Hypothalamus (tissue), 51 donors: ENCODE measurements at places on chromosomes 3 and 15.

GRCh38 chr15:101526442-101526841 lies 36.9 kb upstream of the PCSK6 start:
- DNase-seq: no peak

DNA sequence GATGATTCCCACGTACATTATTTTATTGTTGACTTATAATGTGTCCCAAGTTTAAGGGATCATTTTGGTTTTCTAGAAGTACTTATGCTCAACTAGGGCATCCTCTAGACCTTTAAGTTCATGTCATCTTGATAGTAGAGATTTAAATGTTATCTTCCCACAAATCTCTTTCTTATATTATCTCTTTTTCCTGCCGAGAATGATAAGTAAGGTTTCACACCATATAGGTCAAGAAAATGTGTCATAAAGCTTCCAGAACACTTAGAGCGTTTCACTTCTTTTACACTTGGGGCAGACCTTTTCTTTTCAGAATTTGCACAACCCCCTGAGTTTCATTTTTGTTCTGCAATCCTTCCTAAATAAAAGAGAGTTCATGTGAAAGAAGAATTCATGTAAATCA lies 142.0 kb upstream of the CBLB start:
- no peak for DNase-seq

DNA sequence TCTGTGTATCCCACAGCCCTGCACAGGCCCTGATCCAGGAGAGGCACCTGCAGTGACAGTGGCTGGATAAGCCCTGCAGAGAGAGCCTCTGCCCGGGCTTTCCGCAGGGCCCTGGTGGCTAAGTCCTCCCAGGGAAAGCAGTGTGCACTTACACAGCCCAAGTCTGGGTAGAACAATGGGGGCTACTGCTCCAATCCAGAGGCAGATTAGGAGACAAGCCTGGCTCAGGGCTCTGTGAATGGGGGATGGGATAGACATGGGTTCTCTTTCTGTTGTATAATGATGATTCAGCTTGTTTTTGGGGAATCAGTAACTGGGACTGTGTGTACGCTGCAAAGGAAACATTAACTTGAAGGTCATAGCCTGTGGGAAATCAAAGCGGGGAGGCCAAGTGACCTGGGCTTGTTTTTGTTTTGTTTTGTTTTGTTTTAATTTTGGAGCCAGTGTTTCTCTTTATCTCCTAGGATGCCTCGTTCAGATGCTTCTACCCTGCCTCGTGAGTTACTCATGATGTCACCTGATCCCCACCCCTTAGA lies 4.1 kb upstream of the ALDH1L1 start:
- no peak for DNase-seq

- no peak for DNase-seq
Observed at GRCh38 chr15:47685141-47685870, 32.0 kb upstream of the SEMA6D start.

DNA sequence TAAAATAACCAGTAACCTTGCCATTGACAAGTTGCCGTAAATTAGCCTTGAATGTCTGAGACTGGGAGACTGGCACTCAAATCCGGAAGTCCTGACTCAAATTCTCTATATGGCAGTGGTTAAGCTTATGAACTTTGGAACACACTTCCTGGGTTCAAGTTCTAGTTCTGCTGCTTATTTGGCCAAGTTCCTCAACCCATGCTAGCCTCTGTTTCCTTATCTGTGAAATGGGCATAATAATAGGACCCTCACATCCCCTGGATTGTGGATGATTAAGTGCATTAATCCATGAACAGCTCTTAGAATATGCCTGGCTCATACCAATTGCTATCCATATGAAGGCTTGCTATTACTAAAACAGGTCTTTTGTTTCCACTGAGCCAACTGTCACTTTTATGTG lies 311.5 kb downstream of the EDEM1 start:
- no peak for DNase-seq

GRCh38 chr15:50249704-50250103 lies 15.8 kb downstream of the HDC start:
- no peak for DNase-seq

DNA sequence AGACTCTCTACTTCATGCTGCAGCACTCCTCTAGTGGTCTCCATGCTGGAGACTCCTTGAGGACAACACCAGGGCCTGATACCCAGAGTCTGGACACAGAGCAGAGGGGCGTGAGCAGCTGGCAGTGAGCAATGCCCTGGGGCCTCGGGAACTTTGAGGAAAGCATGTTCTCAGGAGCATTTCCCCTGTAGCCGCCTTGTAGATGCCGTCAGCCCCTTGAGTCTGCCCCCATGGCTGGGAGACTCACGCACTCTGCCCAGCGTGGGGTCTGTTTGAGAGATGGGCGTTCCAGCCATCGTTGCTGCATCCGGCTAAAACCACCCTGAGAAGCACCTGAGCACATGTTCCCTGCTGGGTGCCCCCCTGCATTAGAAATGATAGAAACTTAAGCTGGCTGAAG lies 56.8 kb downstream of the PLXNA1 start:
- no peak for DNase-seq

DNA sequence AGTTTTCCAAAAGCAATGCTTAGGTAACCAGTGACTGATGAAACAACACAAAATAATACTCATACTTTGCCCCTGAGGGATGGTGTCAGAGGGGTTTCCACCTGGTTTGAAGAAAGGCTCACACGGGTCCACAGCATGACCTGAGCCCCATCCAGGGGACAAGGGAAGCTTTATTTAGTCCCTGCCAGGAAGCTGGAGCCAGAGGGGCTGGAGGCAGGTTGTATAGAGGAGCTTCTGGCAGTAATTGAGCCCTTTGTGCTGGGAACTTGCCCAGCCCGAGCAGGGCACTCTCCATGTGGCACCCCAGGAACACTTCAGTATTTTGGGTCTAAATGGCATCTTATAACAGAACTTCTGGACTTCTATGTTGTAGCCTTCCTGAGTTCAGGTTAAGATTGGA lies 39.2 kb upstream of the EPHB1 start:
- DNase-seq: no peak

DNA sequence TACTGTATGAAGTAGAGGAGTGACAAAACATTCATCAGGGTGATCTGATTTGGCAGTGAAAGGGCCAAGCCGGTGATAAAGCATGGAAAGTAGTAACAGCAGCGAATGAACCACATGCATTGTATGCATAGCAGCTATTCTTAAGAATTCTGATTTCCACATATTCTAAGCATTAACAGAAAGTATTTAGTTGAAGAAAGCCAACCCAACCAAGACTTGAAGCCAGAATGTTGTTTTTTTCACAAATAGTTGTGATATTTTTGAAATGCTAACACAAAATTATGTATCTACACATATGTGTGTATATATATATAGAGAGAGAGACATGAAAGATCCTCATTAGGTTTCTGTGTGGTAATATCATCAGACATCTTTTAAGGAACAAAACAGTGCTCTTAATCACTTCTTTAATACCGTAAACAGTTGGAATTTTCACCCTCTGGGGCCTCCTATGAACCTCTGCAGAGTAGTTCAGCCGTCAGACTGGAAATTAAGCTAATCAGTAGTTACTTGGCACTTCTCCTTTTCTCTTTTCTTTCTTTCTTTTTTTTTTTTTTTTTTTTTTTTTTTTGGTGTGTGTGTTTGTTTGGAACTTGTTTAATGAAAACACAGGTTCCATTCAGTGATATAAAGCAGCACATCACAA lies 139.6 kb downstream of the CMSS1 start:
- DNase-seq: no peak

DNA sequence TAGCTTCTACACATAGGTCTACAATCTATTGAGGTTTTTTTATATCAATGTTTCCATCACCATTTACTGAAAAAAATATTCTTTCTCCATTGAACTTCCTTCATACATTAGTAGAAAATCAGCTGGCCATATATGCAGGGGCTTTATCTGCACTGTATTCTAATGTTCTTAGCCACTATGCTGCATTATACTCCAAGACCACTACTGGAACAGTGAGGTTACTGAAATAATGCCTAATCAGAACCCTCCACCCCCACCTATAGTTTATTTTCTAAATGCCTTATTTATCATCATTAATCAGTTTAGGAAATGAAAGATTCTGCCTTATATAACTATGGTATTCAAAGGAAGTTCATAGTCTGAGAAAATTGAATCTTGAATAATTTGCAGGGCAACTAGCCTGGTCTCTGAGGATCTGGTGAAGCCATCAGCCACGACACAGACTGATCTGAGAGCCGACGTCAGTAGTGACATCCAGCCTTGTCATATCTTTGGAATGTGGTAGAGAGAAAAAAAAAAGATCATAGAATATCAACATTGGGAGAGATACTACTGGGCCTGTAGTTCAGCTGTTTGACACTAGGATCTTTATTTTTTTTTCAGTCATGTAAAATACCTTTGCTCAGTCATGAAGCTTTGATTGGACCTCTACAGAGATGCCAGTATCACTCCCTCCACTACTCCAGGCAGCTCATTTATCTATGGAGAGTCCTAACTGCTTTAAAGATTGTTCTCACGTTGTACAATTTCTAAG lies 66.6 kb downstream of the P3H2 start:
- DNase-seq: no peak

DNA sequence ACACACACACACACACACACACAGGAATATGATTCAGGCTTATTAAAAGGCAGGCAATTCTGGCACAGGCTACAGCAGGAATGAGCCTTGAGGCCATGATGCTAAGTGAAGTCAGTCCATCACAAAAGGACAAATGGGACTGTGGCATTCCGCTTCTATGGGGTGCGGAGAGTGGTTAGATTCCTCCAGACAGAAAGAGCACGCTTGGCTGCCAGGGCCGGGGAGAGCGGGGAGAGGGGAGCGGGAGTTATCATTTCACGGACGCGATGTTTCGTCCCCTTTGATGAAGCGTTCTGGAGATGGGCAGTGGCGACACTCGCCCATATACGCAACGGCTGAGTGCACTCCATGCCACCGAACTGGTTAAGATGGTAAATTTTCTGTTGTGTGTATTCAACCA lies 58.5 kb upstream of the FAM174B start:
- peak; percentile 50 for DNase-seq

DNA sequence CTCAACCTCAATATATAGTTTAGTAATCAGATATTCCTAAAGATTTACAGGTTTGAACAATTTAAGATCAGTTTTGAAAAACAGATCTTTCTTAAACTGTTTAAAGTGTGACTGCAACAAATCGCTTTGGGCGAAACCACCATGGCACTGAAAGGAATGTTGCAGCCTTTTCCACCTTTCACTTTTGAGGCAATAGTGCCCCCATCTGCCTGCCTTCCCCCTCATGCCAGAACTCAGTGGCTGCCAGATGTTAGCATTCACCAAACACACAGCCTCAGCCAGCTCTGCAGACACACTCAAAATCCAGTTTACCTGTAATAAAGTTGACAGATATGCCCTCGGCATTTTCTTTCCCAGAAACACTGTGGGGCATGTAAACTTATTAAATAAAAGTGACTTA lies 3.3 kb downstream of the LYSMD4 start:
- no peak for DNase-seq

- DNase-seq: no peak
Observed at GRCh38 chr3:38583688-38584087, 65.8 kb downstream of the SCN5A start.

GRCh38 chr15:98738689-98739401 lies 90.5 kb downstream of the IGF1R start:
- DNase-seq: no peak
